Astrocyte of the spinal cord (primary cell): ENCODE measurements at places on chromosomes 6 and 20.
A peak's percentile ranks its signal among the peaks of the same experiment; 100 is the strongest.

DNA sequence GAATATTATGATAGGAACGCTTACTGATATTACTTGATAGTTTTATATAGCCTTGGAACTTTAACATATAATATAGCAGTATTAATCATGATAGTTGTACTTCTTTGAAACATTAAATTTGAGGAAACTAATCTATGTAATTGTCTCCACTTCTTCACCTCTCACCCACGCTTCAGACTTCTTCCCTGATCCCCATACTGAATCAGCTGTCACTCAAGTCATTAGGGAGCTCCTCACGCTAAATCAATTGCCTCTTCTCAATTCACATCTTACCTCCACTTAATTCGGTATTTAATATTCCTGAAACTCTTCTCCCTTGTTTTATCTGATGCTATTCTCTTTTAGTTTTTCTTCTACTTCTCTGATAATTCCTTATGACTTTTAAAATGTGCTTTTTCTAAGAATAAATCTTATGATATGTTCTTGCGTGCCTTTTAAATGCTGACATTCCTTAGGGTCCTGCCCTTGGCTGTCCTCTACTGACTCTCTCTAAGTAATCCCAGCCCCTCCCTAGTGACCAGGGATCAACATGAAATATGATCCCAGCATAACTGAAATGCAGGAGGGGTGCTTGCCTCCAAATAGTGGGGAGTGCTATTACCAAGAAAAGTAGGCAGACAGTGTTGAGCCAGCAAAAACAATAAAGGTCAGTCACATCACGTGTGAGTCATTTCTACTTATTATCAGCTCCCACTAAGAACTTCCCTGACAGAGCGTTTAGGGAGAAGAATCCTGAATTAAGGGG is 9.9 kb downstream of the ANKRD66 start:
- DNase-seq, result peak; percentile 17

GRCh38 chr20:51833326-51833725 is 31.0 kb upstream of the SALL4 start:
- DNase-seq, result no peak

- DNase-seq, result no peak
These were observed 13.8 kb downstream of the SYNJ2 start for GRCh38 chr6:157995458-157995857.

- DNase-seq, result no peak
These were observed 427.2 kb downstream of the C6orf118 start for GRCh38 chr6:164882236-164882635.

DNA sequence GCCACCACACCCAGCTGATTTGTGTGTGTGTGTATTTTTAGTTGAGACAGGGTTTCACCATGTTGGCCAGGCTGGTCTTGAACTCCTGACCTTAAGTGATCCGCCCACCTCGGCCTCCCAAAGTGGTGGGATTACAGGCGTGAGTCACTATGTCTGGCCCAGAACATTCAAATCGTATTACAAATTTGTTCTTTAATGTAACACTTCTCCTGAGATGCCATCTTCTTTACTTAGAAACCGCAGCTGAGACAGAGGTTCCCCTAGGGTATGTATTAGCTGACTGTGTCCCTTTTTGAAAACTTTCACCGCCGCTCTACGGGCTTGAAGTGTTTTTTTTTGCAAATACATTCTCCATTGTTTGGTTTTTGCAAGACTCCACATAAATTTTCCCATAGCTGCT is 62.6 kb downstream of the TOX2 start:
- peak; percentile 52 for DNase-seq

- no peak for DNase-seq
These were observed 102.3 kb downstream of the EDN3 start for GRCh38 chr20:59402681-59403080.

DNA sequence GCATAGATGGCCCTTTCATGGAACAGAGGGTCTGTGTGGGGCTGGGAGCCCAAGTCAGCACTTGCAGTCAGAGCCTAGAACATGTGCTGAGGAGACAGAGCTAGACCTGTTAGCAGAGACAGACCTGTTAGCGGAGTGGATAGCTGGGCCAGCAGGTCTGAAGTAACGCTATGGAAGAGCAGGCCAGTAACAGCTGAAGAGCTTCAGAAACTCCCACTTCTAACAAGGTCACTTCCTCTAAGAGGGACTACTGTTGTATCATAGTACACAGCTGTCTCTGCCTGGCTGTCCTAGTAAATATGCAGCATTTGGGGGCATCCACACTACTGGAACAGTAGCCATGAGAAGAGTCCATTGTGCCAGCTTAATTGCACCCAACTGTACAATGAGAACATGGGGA is 41.2 kb upstream of the POLR1H start:
- DNase-seq, result no peak
